ENCODE measurements at places on chromosomes 6 and 20. TPM values are rescaled to one million over a fixed set of nuclear protein-coding genes. Genes with fewer than 3 reads are reported as not detected.

Gene BPI
- polyA plus RNA-seq = not detected

Gene KCNK15
- not detected for polyA plus RNA-seq

Gene AVP
- not detected for polyA plus RNA-seq

Gene IER3
- 0.77 TPM for polyA plus RNA-seq

Gene SOX18
- polyA plus RNA-seq = not detected

DNA sequence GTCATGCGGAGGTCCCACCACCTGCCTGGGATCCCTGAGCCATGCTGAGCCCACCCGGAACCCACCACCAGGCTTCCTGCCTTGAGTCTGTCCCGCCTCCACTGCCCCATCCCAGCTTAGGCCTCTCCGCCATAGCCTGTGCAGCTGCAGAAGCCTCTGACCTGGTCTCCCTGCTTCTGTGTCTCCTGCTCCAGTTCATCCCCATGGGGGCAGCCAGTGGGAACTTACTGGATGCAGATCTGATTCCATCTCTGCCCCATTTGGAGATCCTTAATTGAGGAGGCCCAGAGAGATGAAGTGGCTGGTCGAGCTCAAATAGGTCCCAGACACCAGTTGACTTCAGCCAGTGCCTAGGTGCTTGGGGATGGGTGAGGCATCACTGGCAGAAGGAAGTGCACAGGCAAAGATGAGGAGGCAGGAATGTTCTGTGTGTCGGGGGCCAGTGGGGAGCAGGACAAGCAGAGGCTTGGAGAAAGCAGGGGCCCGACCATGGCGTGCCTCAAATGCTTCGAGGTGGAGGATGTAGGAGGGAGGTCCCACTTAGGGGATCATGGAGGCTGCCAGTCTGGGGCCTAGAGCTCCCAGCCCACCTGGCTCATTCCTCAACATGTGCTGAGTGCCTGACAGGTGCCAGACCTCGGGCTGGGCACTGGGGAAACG lies 112.8 kb downstream of the TOX2 start:
- DNase-seq = no peak

DNA sequence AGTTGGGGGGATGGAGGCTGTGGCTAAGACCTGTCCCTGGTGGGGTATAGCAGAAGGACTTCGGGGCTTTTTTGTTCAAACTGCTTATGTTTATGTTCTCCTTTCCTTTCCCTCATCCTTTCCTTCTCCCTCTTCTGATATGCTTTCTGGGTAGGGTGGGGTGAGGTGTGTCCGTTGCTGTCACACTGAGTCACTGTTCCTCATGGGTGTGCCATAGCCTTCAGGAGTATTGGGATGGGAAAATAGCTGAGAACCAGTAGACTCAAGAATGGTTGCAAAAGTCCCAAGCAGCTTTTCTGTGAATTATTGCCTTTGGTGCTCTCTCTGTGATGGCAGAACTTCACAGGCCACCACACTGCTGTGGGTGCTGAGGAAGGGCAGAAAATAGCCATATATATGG lies 39.6 kb downstream of the TPD52L1 start:
- DNase-seq = no peak

- no peak for DNase-seq
These were observed 185.1 kb upstream of the HDDC2 start for GRCh38 chr6:125486881-125487280.

GRCh38 chr20:25454153-25454900 lies 46.9 kb downstream of the GINS1 start:
- no peak for DNase-seq

DNA sequence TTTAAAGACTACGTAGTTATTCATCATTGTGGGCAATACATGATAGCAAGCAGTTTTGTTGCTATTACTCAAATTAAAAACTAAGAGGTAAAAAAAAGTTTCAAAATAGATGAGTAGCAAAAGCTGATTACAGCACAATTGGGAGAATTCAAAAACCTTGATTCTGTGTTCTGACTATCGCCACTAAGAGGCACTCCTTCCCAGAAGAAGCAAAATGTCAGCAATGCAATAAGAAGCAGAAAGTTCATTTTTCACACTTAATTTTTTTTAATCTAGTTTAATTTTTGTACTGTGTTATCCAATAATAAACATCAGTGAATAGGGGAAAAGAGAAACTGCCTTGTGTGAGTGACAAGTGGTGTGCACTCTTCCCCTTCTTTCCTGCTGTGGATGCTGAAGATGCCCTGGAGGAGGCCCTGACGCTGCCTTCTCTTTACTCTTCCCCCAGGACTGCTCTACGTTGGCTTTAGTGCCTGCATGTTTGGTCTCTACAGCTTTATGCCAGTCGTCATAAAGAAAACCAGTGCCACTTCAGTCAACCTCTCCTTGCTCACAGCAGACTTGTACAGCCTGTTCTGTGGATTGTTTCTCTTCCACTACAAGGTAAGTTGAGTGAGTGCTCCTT lies 263.2 kb upstream of the PLN start:
- DNase-seq = no peak

DNA sequence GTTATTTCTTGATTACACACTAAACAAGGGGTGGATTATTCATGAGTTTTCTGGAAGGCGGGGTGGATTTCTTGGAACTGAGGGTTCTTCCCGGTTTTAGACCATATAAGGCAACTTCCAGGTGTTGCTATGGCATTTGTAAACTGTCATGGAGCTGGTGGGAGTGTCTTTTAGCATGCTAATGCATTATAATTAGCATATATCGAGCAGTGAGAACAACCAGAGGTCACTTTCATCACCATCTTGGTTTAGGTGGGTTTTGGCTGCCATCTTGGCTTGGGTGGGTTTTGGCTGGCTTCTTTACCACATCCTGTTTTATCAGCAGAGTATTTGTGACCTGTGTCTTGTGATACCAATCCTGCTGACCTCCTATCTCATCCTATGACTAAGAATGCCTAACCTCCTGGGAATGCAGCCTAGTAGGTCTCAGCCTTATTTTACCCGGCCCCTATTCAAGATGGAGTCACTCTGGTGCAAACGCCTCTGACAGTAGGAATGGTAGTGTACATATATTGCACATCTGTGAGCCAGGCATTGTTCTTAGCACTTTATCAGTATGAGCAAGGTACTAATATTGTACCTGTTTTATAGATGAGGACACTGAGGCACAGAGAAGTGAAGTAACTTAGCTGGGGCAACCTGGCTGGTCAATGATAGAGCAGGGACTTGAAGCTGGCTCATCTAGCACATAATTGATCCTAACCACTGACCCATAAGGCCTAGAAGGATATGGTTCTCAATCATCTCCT lies 203.7 kb downstream of the NFATC2 start:
- no peak for DNase-seq

- no peak for DNase-seq
These were observed 8.3 kb downstream of the IFNGR1 start for GRCh38 chr6:137210903-137211302.

GRCh38 chr6:141252828-141253608 lies 879.7 kb upstream of the GJE1 start:
- no peak for DNase-seq

- DNase-seq = peak; percentile 17
These were observed 9.3 kb downstream of the HLA-DOA start for GRCh38 chr6:33000055-33000454.

Measured in CD4-positive, alpha-beta memory T cell (primary cell).